Omental fat pad (tissue), 4 donors: ENCODE measurements at places on chromosomes 12 and 14.

DNA sequence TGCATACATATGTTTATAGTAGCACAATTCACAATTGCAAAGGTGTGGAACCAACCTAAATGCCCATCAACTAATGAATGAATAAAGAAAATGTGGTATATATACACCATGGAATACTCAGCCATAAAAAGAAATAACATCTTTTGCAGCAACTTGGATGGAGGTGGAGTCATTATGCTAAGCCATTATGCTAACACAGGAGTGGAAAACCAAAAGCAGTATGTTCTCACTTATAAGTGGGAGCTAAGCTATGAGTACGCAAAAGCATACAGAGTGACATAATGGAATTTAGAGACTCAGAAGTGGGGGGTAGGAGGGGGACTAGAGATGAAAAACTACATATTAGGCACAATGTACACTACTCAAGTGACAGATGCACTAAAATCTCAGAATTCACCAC lies 16.2 kb upstream of the SPTSSA start:
- no peak for DNase-seq

GRCh38 chr12:86662464-86662863 lies 406.3 kb upstream of the MGAT4C start:
- no peak for DNase-seq

- no peak for DNase-seq
Measured at GRCh38 chr12:115135800-115136211, 451.8 kb upstream of the TBX3 start.

DNA sequence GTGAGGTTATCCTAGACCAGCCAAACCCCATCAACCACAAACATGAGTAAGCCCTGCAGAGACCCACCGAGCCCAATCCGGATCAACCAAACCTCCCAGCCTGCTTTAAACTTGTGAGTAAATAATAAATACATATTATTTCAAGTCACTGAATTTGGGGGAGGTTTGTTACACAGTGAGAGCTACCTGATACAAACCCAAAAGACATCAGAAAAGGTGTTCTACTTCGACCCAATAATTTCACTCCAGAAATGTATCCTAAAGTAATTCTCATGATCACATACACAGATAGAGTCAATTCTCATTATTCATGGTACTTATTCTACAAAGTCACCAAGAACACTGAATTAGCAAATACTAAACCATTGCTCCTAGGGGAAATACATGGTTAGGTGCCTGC lies 16.2 kb upstream of the CORO1C start:
- DNase-seq, result no peak

DNA sequence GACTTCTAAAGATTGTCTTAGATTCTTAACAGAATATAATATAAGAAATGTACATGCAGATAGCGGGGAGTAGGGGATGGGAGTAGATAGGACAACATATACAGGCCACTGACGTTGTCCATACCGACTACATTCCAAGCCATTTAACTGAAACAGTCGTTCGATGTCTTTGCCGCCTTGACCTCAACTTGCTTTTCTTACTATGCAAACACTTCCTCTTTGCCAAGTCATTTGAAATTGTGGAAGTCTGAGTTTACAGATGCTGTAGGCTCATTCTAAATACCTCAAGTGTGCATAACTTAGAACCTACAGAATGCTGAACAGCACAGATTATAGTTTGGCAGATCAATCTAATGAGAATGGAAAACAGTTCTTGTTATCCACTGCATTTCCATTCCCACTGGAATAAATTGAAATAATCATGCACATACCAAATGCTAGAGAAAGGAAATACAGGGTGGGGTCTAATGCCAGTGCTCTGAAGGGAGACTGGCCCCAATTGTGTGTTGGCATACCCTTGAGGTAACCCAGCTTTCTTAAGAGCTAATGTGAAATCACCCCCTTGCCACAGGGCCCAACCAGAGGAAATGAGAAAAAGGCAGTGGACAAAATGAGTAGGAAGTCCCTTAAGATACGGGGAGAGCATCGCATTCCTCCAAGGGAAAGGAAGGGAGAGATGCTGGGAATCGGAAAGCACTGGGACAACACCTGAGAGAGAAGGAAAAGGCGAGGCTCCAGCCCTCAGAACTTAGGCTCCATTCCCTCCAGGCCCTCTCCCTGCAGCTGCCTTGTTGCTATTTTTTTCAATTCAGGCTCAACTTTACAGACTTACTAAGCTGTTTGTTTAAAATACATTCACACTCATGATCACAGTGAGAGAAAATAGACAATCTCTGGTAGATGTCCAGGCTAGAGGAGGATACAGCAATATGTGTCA lies 380.9 kb upstream of the TMTC1 start:
- no peak for DNase-seq

DNA sequence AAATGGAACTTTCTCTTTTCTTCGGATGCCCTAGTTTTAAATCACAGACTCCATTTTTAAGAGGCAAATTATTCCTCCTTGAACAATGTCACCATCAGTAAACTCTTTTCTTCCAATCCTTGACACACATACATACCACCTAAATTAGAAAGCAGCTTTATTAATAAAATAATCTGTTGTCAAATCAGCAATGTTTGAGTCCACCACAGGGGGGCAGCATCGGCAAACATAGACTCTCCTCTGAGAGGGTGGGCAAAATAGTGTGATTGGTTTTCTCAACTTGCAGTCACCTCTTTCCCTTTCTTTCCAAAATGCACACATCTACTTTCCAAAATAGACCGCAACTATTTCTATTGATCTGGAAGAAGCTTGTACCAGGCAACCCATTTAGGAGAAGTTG lies 438.4 kb upstream of the OR4E1 start:
- DNase-seq, result no peak

DNA sequence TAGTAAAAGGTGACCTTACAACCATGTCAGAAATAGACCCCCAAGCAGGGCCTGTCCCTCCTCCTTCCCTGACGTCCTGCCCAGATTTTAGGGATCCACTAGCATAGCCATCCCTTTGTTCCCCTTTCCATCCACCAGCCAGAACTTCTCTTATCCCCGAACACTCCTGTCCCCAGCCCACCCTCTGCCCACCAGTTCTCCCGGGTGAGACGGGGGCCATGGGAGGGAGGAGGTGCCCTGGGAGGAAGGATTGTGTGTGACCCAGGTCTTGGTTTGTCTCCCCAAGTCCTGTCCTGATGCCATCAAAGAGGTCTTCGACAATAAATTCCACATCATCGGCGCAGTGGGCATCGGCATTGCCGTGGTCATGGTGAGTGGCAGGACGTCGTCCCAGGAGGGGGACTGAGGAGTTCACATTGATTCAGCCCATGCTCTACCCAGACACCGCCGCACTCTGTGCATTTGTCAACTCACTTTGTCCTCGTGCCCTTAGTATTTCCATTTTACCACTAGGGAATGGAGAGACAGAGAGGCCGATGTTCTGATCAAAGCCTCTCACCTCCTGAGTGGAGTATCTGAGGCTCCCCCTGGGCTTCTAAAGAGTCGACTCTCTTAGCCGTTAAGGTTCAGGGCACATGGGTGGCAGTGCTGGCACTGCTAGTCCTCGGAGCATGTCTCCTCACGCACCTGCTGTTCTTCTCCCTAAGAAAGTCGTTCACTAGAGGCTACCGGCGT lies 35.9 kb downstream of the CD9 start:
- DNase-seq, result no peak

DNA sequence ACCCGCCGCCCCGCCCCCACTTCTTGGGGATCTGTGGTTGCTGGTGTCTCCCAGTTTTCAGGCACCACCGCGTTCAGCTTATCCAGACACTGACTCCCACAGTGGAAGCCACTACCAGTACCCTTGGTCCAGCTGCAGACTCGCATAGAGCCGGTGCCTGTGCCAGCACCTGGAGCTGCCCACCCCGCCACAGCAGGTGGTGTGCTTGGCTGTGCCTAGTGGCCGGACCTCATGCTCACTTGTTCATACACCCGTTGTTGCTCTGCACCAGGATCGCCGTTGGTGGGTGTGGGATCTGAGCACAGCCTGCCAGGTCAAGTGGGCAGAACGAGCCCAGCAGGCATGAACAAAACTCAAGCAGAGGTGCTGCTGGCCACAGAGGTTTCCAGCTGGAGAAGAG lies 673.2 kb downstream of the RERGL start:
- DNase-seq, result no peak
